ENCODE measurements at places on chromosomes 2 and 18.

DNA sequence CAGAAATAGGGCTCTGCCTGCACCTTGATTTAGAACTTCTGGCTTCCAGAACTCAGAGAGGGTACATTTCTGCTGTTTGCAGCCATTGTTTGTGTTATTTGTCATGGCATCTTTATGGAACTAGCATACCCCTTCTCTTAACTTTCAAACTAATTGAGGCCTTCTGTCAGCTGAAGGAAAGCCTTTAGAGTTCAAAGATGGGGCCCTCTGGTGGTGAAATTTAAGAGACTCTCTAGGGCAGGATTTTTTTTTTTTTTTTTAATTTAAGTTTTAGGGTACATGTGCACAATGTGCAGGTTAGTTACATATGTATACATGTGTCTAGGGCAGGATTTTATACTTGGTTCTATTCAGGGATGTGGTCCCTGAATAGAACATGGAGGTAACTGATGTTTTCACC, 260.6 kb upstream of the LINC00305 start:
- DNase-seq, result no peak

DNA sequence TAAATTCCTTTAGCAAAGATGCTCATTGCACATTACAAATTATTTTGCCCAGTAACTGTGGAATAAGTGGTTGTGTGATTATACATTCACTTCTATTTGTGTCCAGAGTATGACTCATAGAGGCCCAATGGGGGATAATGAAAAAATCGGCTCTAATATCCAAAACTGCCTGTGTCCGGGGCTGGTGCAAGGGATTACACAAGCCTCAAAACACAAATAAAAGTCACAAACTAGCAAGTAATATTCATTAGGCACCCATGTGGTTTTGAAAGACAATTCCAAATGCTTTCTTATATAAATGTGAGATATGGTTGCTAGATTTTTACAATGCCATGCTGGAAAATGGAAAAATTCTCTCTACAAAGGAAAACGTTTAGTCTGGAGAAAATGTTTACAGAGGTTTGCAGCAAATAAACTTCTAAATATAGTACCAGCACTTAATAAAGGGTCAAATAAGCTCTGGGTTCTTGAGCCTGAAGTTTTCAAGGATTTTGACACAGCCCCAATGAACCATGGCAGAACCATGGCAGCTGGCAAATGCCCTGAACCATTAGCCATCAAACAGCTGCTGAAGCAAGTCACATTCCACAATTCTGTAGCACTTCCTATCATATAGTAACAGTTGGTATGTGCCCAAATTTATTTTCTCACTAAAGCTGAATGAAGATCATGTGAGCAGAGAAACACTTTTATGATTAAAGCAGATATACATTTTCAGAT, 40.5 kb downstream of the IRS1 start:
- no peak for DNase-seq

DNA sequence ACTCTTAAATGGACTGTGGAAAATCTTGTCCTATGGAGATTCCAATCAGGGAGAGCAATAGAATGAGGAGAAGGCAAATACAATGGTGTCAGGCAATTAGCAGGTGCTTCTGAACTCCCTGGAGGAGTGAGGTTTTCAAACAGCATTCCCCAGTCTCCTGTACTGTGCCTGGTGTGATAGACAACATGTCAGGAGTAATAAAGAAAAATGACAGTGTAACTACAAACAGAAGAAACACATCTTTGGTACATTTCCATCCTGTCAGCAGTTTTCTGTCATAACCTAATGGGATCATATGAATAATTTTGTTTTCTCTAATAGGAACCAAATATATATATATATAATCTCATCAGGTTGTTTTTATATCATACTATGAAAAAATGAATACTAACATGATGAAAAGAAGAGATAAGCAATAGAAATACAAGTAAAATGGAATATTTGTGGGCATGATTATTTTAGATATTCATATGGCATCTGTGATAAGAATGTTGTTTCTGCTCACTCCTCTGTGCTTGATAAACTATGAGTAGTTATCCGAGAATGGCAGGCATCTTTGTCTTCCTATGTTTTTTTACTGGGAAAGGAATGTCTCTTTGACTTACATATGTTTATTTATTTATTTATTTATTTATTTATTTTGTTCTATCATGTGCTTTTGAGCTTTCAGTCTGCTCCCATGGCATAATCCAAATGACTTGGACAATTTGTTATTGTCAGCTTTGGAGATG, 441.7 kb downstream of the TXNL1 start:
- DNase-seq, result no peak

GRCh38 chr2:140117386-140117785, 1337.2 kb upstream of the NXPH2 start:
- no peak for DNase-seq

DNA sequence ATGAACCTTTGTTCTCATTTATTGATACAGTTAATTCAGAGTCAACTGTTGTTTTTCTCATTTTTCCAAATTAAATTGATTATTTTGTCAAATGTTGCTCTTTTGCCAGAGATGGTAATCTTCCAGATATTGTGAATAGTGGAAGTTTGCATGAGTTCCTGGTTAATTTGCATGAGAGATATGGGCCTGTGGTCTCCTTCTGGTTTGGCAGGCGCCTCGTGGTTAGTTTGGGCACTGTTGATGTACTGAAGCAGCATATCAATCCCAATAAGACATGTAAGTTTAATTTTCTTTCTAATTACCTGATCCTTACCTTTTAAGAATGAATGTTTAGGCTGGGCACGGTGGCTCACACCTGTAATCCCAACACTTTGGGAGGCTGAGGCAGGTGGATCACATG, 7.8 kb downstream of the CYP20A1 start:
- peak; percentile 6 for DNase-seq

- no peak for DNase-seq
These were observed 142.3 kb downstream of the TMEM163 start for GRCh38 chr2:134576478-134576877.

- no peak for DNase-seq
These were observed 258.7 kb upstream of the HS6ST1 start for GRCh38 chr2:128577141-128577930.
